Activated CD4-positive, alpha-beta memory T cell treated with anti-CD3 and anti-CD28 coated beads for 36 hours (primary cell): ENCODE measurements at places on chromosomes 1 and 21.

- no peak for DNase-seq
Observed at GRCh38 chr1:177640687-177641086, 329.2 kb downstream of the SEC16B start.

DNA sequence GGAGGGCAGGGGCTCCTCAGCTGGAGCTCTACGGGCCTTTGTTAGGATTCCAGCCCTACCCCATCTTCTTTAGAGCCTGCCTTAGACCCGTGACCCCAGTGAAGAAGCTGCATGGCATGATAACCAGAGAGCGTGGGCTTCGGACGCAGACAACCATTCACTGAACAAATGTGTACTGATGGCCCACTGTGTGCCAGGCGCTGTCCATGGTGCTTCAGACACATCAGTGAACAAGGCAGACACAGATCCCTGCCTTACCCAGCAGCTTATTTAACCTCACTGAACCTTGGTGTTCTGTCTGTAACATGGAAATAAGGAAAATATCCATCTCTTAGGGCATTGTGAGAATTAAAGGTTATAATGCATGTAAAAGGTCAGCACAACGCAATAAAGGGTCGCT, 9.5 kb downstream of the CHIT1 start:
- no peak for DNase-seq

- DNase-seq: no peak
Observed at GRCh38 chr1:98344731-98345130, 316.8 kb upstream of the SNX7 start.

- no peak for DNase-seq
Observed at GRCh38 chr1:94986783-94987182, 59.9 kb upstream of the CNN3 start.

DNA sequence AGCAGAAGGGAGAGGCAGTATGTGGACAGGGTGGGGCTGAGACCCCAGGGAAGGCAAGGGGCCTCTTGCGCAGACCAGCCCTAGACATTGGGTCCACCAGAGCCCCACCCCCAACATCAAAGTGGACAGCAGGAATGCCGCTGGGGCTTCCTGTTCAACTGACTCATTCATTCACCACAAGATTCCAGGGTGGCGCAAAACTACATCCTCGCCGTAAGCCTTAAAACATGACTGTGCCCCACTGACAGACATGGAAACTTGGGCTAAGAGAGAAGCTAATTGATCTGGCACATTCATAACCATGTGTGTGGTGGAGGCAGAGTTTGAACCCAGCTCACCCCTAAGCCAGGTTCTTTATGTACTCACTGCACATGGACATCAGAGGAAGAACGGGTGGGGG, 14.0 kb downstream of the COL16A1 start:
- no peak for DNase-seq

DNA sequence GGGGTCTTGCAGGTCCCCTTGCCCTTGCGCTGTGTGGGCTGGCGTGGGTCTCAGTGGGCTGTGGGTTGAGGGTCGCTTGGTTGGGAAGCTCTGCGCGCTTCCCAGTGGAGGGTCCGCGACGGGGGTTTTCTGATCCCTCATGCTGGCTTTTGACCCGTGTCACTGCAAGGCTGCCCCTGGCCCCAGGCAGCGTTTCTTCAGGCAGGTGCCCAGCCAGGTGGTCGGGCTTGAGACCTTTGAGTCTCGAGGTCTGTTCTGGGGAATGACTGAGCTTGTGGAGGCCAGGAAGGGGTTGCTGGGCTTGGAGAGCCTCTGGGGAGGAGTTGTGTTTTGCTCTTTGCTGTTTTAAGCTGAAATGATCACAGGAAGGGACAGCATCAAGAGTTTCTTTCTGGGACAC, 5.3 kb downstream of the SKI start:
- DNase-seq: no peak

DNA sequence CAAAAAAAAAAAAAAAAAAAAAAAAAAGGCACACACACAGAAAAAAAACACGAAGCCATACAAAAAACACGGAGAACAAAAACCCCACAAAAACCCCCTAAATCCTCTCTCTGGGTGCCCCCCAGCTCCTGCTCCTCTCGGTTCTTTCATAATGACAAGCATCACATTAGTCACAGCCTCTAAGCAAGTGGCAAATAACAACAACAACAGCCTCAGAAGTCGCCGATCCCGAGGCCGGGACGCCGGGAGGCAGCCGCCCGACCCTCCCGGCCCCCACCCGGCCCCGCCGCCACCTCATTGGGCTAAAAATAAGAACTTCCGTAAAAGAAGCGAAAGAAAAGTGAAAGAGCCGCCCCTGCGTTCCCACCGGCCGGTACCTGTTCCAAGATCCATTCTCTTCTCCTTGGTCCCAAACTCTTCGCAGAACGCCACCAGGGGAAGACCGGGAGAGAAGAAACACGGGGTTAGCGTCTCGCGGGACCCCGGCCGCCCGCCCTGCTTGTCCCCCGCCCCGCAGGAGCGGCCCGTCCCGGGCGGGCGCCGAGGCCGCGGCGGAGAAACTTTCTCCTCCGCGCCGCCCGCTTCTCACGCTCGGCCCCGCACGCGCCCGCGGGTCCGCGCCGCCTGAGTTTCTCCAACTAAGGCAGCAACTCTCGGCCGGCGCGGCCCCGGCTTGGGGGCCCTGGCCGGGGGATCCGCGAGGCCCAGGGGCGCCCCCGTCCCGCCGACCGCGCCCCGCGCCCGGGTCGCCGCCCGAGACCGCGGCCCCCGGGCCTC, 102.8 kb downstream of the CASZ1 start:
- peak; percentile 55 for DNase-seq

DNA sequence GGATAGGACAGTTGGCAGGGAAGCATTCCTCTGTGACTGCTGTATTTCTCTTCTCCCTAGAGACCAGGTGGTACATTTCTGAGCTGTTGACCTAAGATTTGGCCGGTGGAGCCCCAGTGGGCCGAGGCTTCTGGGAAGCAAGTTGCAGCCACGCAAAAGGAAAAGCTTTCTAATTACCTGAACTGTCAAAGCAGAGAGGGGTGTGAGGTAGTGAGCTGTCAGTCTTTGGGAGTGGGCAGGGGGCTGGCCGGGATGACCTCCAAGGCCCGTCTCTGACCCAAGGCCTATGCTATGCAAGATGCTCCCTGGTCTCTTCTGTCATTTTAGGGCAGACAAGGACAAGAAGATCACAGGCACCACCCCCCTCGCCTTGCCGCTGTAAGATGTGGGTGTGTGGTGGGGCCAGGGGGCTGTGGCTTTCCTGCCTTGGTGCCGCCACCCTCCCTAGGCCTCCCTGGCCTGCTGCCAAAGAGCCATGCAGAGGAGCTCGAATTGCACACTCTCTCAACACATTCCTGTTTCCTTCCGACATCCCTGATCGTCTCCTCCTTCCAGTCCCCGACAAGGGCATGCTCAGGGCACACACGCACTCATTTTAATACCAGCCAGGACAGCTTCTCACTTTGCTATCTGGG, 7.7 kb downstream of the PADI1 start:
- peak; percentile 71 for DNase-seq

- DNase-seq: no peak
Observed at GRCh38 chr21:44420416-44421205, 34.7 kb upstream of the LRRC3 start.

GRCh38 chr1:237303929-237304328, 261.9 kb downstream of the RYR2 start:
- no peak for DNase-seq

GRCh38 chr21:45265721-45266517, 21.8 kb downstream of the POFUT2 start:
- peak; percentile 4 for DNase-seq

DNA sequence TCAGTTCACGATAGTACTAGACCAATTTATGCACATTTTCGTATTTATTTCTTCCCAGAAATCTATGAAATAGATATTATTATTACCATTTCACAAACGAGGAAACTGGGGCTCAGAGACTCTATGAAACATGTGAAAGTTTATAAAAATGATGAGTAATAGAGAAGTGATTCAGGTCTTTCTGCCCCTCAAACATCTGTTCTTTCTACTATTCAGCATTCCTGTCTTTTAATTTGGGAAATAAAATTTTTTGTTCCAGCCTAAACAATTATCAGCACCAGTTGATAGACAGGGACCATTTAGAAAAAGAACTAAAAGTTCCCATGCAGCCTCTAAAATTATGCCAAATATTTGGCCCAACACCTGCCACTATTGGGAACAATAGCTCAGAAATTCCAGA, 585.1 kb downstream of the PTPRC start:
- DNase-seq: no peak

DNA sequence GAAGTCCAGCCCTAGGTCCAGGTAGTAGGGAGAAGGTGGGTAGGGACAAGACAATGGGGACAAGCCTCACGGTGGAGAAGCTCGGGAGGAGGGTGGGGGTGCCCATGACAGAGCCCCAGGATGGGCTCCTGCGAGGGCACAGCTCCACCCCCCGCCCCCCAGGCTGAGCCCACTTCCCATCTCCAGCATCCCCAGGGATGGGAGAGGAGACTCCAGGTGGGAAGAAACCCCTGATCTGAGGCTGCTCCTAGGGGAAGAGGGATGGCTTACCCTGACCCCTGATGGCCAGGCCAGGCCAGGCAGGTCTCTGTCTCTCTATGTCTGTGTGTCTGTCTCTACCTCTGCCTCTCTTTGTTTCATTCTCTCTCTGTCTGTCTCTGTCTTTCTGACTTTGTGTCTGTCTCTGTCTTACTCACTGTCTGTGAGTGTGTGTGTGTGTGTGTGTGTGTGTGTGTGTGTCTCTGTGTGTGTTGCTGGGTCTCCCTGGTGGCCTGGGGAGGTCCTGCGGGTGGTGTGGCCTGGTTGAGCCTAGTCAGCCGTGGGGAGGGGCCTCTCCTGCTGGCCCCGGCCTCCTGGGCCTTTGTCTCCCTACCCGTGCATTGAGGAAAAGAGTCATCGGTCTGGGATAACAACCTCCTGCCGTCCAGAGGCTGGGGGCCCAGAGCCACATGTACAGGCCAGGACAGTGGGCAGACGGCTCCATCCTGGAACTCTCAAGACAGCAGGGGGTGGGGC, 45.7 kb downstream of the WNT9A start:
- DNase-seq: no peak

DNA sequence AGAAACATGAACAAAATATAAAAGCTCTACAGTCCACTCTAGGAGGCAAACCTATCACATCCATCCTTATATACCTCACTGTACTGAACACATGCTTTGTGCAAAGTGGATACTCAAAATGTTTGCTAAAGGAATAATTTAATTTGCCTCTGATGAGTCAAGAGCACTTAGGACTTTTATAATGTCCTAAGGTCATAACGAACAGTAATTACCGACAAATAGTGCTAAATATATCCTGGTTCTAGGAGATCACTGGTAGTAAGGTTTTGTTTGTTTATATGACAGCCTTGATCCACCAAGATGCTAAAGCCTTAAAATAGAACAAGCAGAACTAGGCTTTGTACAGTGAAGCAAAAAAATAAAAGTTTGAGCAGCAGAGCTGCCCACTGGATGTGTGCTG, 70.6 kb downstream of the GADD45A start:
- no peak for DNase-seq

DNA sequence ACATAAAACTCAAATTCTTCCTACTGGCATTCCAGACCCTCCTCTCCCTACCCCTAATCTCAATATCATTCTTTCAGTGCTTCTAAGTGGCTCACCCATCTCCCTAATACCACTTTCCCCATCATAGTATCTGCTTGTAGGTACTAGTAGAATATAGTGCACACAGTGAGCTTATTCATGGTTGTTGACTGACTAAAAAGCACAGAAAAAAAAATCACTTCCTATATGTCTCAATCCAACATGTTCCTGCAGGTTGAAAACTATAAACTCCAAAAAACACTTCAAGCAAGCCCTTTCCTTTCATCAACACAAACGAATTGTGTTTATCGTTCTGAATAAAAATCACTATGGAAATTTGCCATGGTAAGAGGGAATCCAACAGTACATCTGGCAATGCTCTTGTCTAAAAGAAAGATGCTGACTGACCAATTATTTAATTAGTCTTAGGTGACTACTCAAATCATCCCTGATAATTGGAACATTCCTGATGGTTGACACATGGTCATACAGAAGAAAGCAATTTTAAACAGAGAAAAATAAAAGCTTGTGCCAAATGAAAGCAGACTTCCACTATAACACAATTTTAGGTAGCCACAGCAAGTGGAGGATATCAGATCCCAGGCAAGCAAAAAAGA, 87.1 kb downstream of the NDUFS5 start:
- no peak for DNase-seq

- no peak for DNase-seq
Observed at GRCh38 chr1:109620401-109620791, 759 bp downstream of the AMPD2 start.

DNA sequence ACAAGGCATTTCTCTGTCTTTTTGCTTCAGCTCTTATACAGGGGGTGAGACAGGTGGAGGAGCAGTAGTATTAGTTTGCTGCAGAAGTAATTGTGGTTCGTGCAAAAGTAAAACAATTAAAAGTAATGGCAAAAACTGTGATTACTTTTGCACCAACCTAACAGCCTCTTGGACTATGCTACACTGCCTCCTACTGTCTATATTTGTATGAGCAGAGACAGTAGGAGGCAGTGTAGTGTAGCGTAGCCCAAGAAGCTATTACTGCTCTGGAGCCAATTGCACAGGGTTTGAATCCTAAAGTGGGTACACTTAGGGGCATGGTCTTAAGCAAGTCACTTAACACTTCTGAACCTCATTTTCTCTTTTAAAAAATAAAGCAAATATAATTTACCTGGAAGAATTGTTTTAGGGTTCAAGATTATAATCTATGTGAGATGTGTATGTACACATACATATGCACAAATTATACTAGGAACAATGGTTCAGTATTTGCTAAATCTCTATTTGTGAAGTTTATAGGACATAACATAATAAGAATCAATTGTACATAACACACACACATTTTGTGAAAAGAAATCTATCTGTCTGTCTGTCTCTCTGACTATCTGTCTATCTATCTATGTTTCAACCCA, 103.8 kb downstream of the BRINP3 start:
- no peak for DNase-seq

DNA sequence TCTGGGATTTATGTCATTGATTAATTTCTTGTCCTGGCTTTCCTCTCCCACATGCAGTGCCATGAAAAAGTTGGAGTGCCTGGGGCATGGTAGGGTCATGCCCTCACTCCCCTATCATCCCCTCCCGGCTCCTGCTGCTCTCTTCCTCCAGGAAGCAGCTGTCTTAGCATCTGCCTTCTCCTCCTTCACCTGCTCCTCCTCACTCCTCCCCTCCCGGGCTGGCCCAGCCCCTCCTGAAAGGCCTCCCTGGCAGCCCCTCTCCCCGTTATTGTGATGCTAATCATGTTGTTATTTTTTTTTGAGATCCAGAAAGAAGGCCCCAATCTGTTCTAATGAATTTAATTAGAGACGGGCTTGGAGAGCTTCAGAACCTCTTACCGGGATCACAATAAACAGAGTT, 36.3 kb upstream of the NFASC start:
- DNase-seq: no peak

DNA sequence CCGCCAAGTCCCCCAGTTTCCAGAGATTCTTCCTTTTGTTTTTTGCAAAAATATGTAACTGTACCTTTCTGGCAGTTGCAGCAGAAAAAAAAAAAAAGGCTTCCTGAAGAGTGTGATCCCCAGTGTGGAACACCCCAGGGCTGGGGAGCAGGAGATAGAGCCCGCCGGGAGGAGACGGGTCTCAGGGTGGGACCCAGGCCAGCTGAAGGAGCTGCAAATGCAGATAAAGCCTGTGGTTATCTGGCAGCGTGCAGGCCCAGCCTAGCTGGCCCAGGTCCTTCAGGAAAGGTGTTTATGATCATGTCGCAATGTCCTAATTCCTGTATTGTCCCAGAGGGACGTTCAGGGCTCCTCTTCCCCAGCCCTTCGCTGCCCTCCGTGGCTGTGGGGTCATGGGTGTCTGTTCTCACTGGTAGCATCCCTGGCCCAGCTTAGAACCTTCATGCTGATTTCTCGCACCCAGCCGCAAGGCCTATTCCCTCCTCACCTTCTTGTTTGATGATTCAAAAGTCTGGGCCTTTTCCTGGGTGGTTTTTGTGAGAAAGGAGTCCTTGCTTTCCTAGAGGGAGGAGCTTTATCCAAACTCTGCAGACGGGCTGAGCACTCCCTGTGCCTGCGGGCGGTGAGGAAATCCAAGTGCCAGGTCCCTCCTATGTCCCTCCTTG, 26.2 kb downstream of the RNF187 start:
- DNase-seq: no peak
